Midbrain (tissue), 1 donor: ENCODE measurements at places on chromosomes 6 and 20.
A peak's percentile ranks its signal among the peaks of the same experiment; 100 is the strongest.

DNA sequence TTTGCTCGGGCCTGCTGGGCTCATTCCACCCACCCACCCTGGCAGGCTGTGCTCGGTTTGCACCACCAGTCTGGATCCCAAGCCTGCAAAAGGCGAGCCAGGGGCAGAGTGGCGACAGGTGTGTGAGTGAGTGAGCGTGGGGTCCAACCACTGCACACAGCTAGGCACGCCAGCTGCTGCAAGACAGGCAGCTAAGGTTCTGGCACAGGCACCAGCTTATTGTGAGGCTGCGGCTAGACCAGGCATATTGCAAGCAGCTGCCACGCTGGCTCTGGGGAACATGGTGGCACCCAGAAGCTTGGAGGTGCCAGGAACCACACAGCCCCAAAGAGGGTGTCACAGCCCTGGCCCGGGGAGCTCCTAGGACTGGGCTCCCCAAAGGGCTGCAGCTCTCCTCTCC lies 205.1 kb downstream of the ANKRD60 start:
- DNase-seq, result no peak

DNA sequence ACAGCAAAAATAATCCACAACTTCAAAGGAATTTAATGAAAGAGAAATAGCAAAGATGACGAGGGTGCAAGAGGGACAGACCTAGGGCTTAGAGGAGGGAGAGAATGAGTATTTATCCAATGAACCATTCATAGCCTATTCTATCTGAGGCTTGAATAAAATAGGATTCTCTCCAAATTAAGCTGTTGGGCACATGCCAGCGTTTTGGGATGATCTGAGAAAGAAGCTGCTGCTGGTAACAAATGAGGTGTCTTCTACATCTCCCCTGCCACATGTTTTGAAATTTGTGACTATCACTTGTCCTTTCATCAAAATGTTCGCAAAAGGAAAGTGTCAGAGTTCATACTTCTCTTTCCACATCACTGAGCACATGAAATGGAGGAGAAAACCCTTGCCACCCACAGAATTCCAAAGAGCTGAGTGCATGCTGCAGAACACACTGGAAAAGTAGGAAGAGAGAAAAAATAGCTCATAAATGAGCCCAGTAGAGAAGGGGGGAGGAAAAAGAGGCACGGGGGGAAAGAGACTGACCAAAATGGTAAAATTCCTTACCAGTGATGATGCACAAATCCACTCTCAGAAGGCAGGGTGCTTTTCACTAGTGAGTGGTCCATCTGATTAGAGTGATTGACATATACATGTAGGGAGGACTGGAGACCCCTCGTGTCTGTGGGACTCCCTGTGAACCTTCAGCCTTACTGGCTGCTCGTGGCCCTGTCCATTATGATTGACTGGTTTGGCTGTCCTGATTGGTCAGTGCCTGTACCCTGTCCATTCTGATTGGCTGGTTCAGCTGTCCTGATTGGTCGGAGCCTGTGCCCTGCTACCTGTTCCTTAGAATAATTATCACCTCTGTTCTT lies 180.5 kb downstream of the OGFRL1 start:
- no peak for DNase-seq

DNA sequence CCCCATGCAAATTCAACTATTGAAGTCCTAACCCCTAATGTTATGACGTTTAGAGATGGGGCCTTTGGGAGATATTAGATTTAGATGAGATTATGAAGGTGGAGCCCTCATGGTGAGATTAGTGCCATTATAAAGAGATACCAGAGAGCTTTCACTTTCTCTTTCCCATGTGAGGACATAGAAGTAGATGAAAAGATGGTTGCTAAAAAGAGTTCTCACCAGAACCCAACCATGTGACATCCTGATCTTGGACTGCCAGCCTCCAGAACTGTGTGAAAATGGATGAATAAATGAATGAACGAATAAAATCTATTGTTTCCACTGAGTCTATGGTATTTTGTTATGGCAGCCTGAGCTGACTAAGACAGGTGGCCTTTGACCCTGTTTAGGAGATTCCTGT lies 50.6 kb upstream of the FBXO30 start:
- no peak for DNase-seq

DNA sequence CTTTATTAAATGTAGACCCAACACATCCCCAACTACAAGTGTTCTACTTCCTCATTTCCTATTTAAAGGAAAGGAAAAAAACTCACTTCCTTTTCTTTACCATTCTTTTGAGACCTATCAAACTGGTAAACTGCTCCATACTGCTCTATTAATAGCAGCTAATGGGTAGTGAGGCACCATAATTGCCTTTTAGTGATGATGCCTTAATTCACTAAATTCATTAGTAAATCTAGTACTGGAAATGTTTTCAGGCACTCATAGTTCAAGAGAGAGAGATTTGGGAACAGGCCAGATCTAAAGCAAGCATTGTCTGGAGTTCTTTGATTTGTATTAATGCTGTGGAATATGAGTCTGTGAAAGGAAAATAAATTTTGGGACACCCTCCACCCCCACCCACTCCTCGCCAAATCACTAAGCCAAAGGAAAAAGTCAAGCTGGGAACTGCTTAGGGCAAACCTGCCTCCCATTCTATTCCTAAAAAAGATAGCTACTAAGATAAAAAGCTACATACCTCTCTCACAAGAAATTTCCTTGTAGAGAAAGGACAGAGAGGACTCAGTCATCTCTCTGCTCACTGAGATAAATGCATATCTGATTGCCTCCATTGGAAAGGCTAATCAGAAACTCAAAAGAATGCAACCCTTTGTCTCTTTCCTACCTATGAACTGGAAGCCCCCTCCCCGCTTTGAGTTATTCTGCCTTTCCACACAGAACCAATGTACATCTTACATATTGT lies 13.6 kb upstream of the IBTK start:
- DNase-seq, result no peak

- DNase-seq, result no peak
Observed at GRCh38 chr6:113018351-113019151, 671.4 kb downstream of the RFPL4B start.

GRCh38 chr20:63351811-63352591 lies 9.1 kb downstream of the CHRNA4 start:
- peak; percentile 62 for DNase-seq

DNA sequence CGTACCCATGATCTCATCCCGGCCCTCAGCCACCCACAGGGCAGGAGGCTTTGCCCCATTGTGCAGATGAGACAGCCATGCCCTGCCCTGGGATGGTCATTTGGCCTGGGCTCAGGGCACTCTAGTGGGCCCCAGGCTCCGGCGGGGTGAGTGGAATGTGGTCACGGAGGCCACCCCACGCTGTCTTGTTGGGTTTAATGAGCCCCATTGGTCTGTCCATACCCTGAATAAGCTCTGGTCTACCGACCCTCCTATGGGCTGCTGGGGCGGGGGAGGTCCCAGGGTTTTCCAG lies 50.6 kb downstream of the FGD2 start:
- DNase-seq, result no peak

- no peak for DNase-seq
Observed at GRCh38 chr6:143744551-143745165, 66.9 kb downstream of the PHACTR2 start.

GRCh38 chr20:6765469-6766058 lies 1.9 kb upstream of the BMP2 start:
- DNase-seq, result peak; percentile 50

DNA sequence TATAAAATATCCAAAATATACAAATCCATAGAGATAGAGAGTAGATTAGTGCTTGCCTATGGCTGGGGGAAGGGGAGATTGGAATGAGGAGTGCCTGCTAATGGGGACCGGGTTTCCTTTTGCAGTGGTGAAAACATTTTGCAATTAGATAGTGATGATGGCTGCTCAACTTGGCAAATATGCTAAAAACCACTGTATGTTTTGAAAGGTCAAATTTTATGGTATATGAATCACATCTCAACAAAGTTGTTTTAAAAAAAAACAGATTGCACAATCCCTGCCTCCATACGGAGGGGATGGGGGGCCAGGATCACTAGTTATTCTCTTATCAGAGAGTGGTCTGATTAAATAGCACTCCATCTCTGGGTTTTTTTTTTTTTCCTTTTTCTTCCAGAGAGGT lies 76.9 kb upstream of the RIPOR2 start:
- no peak for DNase-seq

- no peak for DNase-seq
Observed at GRCh38 chr20:46717818-46718541, 8.5 kb downstream of the SLC2A10 start.

GRCh38 chr6:119186490-119186889 lies 108.0 kb upstream of the FAM184A start:
- DNase-seq, result no peak

- DNase-seq, result no peak
Observed at GRCh38 chr6:154301086-154301625, 55.4 kb downstream of the IPCEF1 start.

GRCh38 chr6:158697811-158698210 lies 48.0 kb downstream of the SYTL3 start:
- DNase-seq, result no peak

GRCh38 chr20:49450281-49450721 lies 32.2 kb downstream of the KCNB1 start:
- no peak for DNase-seq

DNA sequence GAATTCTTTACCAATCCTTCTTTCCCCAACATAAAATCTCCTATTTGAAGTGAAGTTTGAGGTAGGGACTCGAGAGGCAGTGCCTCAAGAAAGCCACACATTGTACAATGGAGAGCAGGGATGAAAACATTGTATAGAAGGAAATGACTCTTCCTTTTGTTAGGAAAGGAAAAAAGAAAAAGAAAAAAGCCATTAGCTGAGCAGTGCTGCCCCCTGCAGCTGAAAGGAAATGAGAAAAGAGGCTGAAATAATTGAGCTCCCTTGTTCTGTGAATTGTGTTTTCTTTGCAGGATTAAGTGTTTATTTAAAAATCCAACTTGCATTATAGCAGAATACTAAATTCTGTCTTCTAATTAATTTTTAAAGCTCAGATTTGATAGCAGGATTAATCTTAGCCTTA lies 162.9 kb upstream of the SASH1 start:
- peak; percentile 27 for DNase-seq

- peak; percentile 99 for DNase-seq
Observed at GRCh38 chr6:134174672-134175531, 122.5 kb upstream of the SLC2A12 start.

DNA sequence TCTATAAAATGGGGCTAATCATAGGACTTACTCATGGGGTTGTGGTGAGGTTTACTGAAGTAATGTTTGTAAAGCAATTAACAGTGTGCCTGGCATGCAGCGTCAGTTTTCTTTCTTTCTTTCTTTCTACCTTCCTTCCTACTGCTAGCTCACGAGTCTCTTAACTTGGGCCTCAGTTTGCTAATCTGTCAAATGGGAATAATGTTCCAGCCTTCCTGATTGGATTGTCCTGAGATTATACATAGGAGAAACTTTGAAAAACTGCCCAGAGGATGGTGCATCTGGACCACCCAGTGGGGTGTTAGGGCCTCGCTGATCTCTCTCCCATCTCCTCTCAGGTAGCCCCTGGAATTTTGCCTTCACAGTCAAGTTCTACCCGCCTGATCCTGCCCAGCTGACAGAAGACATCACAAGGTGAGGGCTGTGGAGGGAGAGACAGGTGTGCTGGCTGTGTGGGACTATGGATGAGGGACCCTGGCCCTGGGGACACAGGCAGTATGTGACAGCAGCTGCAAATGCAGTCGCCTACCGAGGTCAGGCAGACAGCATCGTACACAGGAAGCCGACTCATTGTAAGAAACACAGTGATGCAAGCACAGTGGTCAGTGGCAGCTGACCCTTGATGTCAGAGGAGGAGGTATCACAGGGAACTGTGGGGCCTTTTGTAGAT lies 27.5 kb downstream of the EPB41L1 start:
- DNase-seq, result no peak

DNA sequence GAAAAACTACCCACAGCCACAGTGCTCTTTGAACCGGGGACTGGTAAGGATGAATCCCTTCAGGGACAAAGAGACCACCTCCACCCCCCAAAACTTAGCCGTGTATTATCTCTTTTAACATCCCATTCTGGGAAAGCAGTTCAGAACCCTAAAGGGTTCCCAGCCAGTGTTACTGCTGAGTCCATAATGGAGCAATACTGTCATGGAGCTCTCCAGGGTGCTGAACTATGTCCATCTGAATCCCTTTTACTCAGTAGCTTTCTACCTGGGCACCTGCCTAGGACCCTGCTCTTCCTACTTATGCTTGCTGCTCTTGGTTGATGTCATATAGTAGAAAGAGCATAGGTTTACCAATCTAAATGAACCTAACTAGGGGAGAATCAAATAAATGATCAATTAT lies 22.3 kb upstream of the SAYSD1 start:
- DNase-seq, result no peak

GRCh38 chr6:64012351-64013001 lies 376.9 kb downstream of the PHF3 start:
- DNase-seq, result peak; percentile 72

DNA sequence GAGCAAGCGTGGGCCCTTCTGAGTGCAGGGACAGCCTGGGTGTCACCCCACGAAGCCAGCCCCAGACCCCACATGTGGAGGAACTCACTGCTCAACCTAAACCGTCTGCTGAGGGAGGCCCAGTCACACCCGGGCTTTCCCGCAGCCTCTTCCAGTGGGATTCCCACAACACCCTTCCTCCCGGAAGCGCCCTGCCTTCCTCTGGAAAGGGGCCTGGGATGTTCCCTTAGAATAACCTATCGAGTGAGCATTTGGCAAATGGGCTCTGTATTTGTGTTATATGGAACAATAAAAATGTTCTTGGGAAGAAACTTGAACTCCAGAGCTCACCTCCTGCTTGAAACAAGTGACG lies 100.0 kb upstream of the DUSP22 start:
- DNase-seq, result no peak

DNA sequence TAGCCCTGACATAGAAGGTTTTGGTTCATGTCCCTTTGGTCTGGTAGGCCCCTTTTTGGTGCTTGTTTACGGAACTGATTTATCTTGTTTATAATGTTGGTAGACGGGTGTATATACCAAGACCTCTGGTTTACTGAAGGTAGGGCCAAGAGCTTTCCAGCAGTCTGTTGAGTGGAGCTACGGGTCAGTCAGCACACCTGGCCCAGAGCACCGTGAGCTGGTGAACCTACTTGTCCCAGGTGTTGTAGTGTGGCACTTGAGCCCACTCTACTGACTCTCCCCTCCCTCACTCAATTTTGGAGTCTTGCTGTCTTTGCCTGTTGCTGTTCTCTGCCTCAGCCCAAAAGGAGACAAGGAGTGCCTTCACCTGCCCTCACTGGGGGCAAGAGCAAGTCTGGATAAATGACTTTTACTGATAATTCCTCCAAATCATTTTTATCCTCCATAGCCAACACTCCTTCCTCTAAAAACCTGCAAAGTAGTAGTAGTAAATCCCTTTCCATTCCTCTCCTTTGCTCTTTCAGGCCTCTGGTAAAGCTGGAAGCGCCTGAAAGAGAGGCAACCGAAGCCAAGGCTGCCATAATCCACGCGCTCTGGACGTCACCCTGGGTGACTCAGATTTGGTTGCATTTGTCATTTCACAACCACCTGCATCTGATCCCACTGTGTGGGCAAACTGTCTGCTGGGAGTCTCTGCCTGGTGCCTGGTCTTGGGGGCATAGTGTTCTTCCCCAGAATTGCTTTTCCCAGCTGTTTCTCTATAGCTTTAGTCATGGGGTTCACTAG lies 22.2 kb downstream of the RREB1 start:
- DNase-seq, result peak; percentile 6
